ENCODE measurements at places on chromosomes 3 and 15. TPM values are rescaled to one million over a fixed set of nuclear protein-coding genes. Genes with fewer than 3 reads are reported as not detected.

- DNase-seq = peak; percentile 65
Measured at GRCh38 chr3:18758047-18758704, 333.0 kb upstream of the SATB1 start.

- no peak for DNase-seq
Measured at GRCh38 chr3:121957674-121958415, 63.6 kb downstream of the SLC15A2 start.

The LHFPL4 gene
- 0.05 TPM for polyA plus RNA-seq

DNA sequence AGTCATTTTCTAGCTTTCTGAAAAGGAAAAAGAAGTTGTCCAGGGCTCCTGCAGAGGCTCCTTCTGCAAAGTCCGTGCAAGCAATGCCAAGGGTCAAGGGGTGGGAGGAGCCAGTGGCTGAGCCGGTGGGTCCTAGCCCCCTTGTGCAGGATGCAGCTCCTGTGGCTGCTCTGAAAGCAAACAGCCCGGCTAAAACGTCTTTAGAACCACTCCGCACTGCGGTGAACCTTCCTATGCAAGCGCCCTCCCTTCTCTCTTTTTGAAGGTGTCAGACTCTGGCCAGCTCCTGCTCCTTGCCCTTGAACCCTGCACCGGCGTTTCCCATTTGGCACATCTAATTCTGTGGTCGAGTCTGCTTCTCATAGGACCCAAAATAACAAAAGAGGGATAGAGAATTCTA lies 183.1 kb downstream of the UACA start:
- no peak for DNase-seq

DNA sequence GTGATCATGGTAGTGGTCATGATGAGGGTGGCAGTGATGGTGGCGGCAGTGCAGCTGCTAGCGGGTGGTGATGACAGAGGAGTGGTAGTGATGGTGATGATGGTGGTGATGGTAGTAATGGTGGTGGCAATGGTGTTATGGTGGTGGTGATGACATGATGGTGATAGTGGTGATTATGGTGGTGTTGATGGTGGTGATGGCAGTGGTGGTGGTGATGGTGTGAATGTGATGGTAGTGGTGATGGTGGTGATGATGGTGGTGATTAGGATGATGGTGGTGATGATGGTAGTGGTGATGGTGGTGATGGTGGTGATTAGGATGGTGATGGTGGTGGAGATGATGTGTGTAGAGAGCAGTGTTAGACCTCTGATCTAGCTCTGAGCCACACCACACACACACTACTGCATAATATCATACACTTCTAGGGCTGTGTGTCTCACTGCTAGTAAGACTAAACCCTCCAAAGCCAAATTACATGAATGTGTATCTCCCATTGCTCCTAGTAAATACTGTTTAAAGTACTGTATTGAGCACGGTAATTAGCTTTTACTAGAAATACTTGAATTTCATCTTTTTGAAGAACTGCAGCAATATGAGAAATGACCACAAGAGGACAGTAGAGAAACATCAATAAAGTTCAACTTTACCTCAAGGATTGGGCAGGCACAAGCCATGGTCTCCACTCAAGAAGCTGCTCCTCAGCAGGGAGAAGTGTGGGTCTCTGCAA lies 28.8 kb downstream of the TMED3 start:
- peak; percentile 27 for DNase-seq
